Renal cortex interstitium (tissue), 15 donors: ENCODE measurements at places on chromosomes 6 and 20.

DNA sequence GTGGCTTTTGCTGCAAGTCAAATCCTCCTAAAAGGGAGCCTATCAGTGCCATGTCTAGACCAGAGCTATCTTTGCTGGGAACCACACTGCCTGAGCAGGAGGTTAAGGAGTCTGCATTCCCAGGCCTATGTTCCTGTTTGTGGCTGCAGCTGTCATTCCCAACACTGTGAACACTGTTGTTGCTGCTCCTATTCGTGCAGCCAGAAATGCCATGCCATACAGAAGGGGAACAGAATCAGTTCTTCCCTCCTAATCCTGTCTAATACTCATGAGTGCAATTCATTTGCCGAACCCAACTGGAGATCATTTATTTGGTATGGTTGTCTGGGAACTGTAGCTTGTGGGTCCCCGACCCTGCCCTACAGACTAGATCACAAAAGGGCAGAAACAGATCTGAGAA is 406.5 kb upstream of the GJE1 start:
- DNase-seq, result no peak

DNA sequence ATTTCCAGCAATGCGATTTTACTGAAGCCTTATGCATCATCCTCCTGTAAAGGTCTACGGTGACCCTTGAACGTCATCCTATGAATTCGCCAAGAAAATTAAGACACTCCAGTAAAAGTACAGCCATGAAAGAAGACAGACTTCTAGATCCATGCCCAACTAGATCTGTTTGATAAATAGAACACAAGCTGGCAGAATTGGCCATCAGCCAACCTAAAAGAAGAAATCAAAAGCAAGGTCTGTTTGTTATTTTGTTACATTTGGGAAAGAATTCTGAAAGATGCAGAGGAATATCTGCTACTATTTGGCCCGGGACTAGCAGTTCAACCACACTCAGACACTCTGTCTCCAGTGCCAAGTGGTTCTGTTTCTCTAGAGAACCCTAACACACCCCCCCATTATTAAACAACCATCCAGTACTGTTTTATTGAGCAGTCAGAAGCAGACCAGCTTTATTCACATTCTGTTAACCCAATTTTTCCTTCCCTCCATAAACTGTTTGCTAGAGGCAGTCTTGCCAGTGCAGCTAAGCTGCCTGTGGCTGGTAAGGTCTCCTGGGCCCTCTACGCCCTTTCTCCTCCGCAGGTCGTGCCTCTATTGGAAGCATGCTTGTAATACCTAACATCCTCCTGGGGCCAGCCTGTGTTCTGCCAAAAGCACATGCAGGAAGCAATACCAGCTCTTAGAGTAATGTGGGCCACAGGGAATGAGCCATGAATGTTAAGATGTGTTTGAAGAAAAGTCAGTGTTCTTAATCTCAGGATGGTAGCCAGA is 30.7 kb downstream of the LY86 start:
- no peak for DNase-seq

- no peak for DNase-seq
Observed at GRCh38 chr6:21395121-21395520, 198.4 kb upstream of the SOX4 start.

- DNase-seq, result no peak
Observed at GRCh38 chr6:17865243-17865642, 122.2 kb downstream of the KIF13A start.

GRCh38 chr20:16284385-16285100 is 288.7 kb downstream of the KIF16B start:
- DNase-seq, result no peak

GRCh38 chr20:31515775-31516107 is 1.5 kb downstream of the HM13 start:
- DNase-seq, result no peak

DNA sequence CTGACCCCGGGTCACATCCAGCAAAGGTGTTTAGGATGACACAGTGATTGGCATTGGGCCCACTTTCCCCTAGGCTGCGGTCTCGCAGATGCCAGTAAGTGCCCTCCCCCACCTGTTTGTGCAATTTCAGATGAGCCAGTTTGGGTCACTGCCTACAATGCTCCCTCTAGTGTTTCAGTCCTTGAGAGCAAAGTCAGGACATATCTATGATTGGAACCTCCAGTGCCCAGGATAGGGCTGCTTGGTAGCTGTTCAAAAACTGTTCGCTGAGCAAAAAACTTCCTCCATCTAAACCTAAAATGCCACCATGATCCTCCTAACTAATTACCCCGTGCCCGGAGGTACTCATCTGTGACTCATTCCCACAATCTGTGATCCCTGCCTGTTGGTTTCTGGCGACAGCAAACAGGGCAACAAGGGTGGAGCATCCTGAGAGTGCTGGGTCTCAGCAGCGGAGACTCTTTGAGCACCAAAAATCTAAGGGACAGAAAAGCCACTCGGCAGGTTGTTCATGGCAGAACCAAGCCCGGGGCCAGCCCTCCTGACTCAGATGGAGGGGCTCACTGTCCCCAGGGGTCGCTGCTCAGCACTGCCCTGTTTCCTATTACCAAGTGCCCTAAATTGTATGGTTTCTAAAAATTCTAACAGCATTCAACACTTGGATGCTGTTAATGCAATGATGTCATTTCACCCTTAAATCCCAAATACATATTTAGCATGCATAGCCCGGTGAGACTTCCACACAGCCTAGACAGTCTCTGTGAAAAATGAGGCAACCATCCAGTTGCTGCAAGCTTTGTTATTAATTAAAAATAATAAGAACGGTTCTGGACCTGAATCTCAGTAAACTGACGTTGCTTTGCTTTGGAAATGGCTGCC is 5.0 kb downstream of the VSX1 start:
- DNase-seq, result no peak

DNA sequence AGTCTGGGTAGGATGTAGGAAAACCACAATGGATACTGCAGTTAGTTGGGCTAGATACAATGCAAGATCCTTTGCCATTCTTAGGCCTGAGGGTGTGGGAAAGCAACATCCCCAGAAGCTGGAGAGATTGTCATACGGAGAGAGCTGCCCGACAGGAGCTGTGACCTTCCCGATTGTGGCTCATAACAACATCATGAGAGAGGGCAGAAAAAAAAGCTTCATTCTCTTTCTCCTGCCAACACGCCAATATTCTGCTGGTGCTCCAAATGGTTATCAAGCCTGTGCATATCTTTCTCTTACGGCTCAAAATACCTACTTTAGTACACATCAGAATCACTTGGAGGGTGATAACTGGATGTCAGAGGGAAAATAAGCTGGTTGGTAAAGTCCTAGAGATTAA is 81.1 kb downstream of the IBTK start:
- no peak for DNase-seq

DNA sequence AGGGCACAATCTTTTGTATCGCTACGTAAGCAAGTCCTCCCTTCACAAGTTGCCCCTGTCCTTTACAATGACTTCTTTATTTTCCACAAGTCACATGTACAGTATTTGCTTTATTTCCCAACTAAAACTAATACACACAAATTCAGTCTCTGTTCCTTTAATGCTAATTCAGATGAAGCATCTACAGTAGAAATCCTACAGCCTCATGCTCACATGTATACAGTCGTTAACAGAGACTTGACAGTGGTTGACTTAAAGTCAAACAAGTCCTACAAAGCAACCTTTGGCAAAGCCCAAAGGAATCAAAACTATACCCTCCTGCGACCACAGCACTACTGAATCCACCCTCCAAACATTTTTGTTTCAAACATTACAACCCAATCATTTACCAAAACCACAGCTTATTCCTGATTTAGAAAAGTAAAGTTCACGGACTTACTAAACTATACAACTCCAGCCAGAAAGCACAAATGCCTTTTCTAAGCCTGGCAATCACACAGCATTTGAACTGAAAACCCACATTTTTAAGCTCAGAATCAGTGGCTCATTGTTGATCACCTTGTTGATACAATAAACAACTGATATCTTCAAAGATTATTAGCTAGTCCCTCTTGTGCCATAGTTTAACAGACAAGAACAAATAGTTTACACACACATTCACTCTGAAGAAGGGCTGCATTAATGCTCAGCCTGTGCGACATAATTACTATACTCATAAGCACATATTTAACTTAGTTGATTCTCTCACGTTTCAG is 70.9 kb upstream of the NHSL1 start:
- DNase-seq, result no peak

- no peak for DNase-seq
Observed at GRCh38 chr6:43738877-43739641, 31.0 kb upstream of the VEGFA start.

DNA sequence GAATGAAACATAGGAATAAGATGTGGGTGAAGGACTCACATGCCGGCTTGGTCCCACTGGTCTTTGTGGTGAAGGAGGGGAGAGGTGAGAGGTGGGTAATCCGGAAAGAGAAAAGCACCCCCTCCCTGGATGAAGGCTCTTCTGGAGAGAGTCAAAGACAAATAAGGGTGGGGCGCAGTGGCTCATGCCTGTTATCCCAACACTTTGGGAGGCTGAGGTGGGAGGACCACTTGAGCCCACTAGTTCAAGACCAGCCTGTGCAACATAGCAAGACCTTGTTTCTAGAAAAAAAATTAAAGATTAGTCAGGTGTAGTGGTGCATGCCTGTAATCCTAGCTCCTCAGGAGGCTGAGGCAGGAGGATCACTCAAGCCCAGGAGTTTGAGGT is 3.1 kb downstream of the LTB start:
- no peak for DNase-seq

- DNase-seq, result no peak
Observed at GRCh38 chr6:73342174-73342573, 11.9 kb downstream of the DPPA5 start.

- DNase-seq, result no peak
Observed at GRCh38 chr6:34310817-34311216, 62.0 kb upstream of the SMIM29 start.

DNA sequence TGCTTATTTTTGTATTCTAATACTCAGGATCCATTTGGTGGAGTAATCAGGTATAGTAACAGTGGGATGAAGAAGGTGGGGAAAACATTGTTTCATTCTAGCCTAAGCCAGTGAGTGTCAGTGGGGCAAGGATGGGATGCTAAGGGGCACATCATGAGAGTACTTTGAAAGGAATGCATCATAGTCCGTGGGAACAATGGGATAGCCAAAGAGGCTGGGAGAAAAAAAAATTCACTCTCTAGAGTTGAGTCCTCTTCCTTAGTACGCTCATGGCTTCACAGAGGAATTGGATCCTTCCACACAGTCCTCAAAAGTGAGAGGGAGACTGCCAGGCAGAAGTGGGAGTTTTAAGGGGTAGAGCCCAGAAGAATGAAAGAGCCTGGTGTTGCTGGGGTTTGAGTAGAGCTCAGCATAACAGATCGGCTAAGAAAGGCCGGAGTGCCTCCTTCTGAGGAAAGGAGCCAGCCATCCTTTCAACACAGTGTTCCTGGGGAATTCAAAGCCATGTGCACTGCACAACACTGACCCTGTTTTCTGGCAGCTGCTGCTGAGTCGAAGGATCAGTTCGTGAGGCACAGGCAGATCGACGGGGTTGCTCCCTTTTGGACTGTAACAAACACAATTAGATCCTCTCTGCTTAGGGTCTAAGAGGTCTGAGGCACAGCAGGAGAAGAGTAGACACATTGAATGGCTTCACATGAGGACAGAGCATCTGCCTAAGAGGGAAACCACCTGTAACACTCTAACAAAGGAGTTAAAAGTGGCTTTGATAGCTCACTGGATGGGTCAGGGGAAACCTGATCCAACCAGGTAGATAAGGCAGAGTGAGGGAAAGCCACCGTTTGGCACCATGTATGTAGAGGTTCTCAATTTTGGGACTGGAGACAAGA is 61.2 kb downstream of the ELOVL5 start:
- DNase-seq, result no peak

DNA sequence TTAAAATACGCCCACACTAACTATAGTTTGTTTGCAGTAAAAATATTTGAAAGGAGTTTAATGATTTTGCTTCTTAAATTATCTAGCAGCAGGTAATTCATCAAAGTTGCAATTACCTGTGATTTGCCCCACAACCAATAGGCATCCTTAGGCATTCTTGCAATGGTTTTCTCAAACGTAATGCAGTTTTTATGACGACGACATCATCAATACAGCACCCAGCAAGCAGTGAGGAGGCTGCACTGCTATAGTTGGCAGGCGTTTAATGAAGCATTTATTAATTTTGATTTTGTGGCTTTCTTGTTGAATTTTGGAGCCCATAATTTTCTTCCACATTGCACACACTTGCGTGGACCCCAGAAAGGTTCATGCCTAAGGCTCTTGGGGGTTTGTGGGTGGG is 28.1 kb upstream of the APCDD1L start:
- no peak for DNase-seq

DNA sequence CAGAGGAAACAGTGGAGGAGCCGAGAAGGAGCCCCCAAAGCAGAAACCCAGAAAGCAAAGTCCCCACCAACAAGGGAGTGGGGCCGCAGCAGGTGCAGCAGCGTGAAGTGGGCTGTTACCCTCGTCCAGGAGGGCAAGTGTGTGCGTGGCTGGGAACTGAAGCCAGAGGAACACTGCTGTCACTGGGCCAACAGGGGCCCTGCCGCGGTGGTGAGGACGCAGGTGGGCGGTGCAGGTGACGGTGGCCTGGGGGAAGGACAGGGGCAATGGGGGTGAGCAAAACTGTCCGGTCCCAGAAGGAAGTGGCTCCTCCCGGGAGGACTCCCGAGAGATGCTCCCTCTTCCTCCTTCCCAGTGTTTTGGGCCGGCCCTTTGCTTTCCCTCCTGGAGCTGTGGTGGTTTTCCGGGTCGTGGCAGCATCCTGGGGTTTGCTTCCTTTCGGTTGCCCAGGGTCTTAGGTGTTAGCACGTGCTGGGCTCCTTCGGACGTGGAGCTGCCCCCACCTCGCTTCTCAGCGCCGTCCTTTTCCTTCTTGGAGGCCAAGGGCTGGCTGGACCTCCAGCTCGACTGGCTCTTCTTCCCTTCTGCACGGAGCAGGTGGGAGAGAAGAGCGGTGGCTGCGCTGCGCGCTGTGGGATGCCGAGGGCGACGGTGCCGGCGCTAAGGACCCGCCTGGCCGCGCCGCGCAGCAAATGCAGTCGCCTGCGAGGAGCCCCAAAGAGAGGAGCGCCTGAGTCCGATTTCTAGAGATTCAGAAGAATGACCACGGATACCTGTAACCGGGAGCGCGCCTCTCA is 62.7 kb upstream of the SLC2A12 start:
- DNase-seq, result no peak

DNA sequence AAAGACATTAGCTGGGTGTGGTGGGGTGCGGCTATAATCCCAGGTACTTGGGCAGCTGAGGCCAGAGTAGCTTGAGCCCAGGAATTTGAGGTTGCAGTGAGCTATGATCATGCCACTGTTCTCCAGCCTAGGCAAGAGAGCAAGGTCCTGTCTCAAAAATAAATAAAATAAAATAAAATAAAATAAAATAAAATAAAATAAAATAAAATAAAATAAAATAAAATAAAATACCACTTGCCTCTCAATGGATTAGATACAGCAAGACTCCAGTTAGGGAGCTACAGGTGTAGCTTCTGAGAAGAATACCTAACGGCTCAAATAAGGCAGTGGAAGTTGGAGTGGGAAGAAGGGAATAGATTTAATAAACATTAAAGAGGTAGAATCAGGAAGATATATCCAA is 13.7 kb upstream of the PAK5 start:
- no peak for DNase-seq

DNA sequence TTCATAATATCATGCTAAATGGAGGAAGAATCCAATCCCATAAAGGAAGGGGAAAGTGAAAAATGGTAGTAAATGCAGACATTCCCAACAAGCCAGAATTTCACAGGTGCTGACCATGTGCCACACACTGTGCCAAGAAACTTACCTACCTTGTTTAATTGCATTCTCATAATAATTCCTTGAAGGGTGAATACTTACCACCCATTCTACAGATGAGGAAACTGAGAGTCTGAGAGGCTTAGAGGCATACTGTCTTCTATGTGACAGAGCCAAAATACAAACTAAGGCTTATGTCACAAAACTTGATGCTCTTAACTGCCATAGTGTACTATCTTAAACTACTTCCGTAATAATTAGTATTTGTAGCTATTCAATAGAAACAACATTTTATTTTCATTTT is 454.7 kb downstream of the UTRN start:
- DNase-seq, result no peak
